Stimulated activated CD4-positive, alpha-beta T cell treated with anti-CD3 and anti-CD28 coated beads, Interleukin-15, amount 100 ng/mL, for 1 hour (primary cell): ENCODE measurements at places on chromosomes 16 and 17.

- DNase-seq = no peak
These were observed 83.8 kb upstream of the GRIN2A start for GRCh38 chr16:10265770-10266615.

GRCh38 chr17:63832014-63832413 lies 4.6 kb upstream of the FTSJ3 start:
- DNase-seq = no peak

GRCh38 chr16:81076566-81077075 lies 417 bp downstream of the C16orf46 start:
- peak; percentile 89 for DNase-seq

DNA sequence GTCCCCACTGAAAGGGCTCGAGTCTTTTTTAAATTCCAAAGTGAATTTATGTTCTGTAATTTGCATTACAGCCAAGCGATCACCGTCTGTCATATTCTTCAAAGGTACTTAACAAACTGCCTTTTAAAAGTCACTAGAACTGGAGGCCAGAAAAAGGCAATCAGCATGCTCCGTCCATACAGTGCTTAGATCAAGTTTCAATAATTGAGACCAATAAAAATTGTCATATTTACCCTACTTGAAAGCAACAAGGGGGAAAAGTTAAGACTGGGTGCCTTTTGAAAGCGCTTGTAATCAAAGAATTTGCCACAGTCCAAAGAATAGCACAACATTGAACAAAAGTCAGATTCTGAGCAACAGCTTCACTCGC lies 9.0 kb upstream of the ZFHX3 start:
- no peak for DNase-seq

- no peak for DNase-seq
These were observed 175.8 kb upstream of the MAF start for GRCh38 chr16:79776243-79776847.

GRCh38 chr16:81466356-81466980 lies 21.9 kb downstream of the CMIP start:
- DNase-seq = no peak

- no peak for DNase-seq
These were observed 53.9 kb downstream of the NQO1 start for GRCh38 chr16:69672315-69672997.

- peak; percentile 72 for DNase-seq
These were observed 3.9 kb downstream of the ITGA2B start for GRCh38 chr17:44385287-44386181.

DNA sequence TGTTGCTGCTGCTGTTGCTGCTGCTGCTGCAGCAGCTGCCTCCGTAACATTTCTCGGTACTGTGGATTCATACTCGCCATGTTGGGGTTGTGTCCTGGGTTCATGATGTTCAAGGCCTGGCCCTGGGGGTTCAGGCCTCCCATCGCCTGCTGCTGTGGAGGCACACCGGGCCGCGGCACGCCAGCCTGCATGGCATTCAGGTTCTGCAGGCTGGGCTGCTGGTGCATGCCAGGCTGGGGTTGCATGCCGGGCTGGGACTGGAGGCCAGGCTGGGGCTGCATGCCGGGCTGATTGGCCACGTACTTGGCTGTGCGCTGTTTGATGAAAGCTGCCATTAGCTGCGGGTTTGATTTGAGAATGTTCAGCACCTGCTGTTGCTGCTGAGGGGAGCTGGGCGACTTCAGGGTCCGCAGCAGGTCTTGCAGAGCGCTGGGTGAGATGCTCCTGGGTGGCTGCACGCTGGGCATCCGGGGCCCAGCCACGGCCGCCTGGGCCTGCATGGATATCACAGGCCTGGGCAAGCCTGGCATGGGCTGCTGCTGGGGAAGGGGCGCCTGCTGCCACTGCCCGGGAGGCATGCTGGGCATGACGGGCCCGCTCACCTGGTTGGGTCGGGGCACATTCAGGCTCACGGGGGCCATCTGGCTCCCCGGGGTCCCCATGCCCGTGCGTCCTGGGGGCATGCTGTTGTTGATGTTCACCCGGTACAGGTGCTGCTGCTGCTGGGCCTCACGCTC lies 11.3 kb upstream of the TRAP1 start:
- no peak for DNase-seq

GRCh38 chr16:50863644-50864144 lies 121.8 kb downstream of the CYLD start:
- no peak for DNase-seq

GRCh38 chr16:65222049-65222448 lies 100.2 kb upstream of the CDH11 start:
- DNase-seq = no peak

- no peak for DNase-seq
These were observed 14.7 kb upstream of the JPH3 start for GRCh38 chr16:87587636-87588035.

DNA sequence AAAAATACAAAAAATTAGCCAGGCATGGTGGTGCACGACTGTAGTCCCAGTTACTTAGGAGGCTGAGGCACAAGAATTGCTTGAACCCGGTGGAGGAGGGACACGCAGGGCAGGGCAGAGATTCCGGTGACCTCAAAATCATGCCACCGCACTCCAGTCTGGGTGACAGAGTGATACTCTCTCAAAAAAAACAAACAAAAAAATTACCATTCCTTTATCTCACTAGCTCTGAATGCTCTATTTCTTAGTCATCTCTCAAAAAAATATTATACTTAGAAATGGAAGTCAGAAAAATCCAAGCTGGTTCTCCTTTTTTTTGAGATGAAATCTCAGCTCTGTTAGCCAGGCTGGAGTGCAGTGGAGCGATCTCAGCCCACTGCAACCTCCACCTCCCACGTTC lies 40.8 kb downstream of the SPOP start:
- no peak for DNase-seq

- no peak for DNase-seq
These were observed 7.3 kb upstream of the SMIM5 start for GRCh38 chr17:75625813-75626486.

DNA sequence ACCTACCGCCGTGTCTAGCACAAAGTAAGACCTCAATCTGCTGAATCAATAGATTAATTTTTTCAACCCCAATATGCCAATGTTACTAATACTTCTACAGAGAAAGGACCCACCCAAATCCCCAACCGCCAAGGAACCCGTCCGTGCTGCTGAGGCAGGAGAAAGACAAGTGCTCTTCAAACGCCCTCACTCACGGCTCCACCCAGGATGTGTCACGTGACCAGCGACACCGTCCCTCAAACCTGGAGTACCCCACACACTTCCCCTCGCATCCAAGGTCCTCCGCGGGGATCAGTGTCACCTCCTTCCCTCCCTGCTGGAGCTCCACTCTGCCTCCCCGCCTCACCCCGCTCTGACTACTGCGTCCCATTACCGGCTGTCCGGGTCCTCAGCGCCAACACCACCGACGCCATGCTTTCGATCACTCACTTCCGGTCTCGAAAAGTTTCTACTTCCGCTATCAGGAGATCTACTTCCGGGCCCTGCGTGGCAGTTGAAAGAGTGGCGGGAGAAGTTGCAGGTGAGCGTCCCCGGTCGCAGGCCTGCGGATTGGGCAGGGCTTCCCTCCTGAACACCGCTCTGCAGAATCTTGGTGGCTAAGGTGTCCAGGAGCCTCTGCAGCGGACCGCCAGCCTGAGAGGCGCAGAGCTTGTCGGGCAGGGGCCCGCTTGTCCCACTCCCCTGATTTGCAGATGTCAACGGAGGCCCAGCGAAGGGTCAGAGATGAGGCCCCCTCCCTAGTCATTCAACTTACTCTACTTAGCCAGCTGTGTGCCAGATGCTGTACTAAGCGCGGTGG lies at the start of the genes EME1 and MRPL27:
Gene EME1 (plus strand): TSS at position 472 of the 799 bp plus-strand sequence. CDS start 1,980 bp downstream, outside the sequence.
Gene MRPL27 (minus strand): TSS at position 427 of the 799 bp plus-strand sequence. CDS start 14 bp downstream, at position 413.
- DNase-seq = peak; percentile 67

- DNase-seq = no peak
These were observed 127.4 kb downstream of the IRF8 start for GRCh38 chr16:86026171-86026910.

DNA sequence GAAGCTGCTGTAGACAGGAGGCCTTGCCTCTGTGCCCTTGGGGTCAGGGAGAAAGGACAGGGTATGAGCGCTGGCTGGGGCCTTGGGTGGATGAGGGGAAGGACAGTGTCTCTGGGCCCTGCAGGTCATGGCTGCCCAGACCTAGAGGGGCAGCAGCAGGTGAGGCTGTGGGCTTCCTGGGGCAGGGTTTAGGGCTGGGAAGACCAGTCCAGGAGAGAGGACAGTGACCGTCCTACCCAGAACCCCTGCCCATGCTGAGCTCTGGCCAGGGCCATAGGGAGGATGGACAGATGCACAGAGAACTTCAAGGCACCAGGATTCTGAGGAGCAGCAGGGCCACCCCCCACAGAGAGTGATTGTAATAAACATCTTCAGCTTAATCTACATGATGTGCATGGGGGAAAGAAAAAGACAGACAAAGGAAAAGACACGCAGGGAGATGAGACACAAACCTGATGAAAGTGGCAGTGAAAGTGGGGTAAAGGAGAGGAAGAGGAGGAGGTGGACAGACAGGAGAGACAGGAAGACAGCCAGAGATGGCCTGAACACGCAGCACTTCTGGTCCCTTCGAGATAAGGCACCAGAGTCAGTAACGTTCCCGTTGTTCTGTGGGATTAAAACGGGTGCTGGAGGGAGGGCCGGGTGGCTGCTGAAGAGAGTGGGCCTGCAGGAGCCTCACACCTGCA lies 17.5 kb downstream of the FLOT2 start:
- no peak for DNase-seq

GRCh38 chr16:56425439-56425832 lies at the start of gene AMFR:
Gene AMFR (minus strand): TSS chr16:56425545. CDS start chr16:56425327, 218 bp downstream.
- peak; percentile 56 for DNase-seq

DNA sequence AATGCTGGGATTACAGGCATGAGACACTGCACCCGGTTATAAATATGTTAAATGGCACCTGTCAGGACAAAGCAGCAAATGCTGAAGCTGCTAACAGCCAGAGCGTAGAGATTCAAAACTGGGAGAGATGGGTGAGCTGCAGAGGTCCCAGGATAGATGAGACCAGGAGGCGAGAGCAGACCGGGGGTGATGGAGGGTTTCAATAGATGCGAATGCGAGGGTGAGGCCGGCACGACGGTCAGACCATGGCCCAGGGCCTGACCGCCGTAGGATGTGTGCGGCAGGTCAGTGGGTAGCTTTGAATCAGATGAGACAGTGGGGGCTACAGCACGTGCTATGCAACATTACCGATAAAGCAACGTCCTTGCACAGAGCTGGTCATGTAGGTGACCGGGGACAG lies 14.3 kb downstream of the CCDC40 start:
- no peak for DNase-seq

DNA sequence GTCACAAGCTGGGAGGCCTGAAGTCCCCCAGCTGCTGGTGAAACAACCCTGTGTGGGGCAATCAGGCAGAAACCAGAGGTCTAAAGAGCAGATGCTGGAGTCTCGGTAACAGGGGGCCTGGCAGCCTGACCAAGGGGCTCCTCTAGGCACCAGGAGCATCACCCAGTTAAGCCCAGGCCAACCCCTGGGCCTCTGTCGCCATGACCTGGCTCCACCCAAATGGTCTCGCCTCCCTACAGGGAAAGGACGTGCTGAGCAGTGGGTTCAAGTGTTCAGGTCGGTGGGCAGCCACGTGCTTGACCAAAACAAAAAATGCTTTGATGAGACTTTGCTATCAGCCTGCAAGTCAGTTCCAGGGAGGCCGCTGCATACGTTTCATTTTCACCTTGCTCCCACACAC lies 240.3 kb downstream of the ZNF423 start:
- DNase-seq = no peak

GRCh38 chr17:1789936-1790335 lies 28.1 kb downstream of the SERPINF1 start:
- DNase-seq = no peak

DNA sequence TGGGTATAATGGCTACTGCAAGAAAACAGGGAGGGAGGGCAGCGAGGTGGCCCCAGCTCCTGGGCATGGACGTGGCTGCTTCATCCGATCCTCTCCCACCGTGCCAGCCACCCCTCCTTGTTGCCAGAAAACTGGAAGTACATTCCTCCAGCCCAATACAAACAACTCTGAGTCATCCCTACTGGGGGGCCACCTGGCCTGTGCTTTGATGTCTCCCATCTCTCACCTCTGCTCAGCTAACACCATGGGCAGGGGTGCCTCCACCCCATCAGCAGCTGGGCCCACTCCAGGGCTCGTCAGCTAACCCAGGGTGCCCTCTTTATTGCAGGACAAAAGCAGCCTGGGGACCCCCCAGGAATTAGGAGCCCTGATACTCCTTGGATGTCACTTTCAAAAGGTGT lies 2.0 kb downstream of the RHBDF2 start:
- DNase-seq = no peak

GRCh38 chr17:77613218-77613617 lies 345.3 kb upstream of the TNRC6C start:
- no peak for DNase-seq

DNA sequence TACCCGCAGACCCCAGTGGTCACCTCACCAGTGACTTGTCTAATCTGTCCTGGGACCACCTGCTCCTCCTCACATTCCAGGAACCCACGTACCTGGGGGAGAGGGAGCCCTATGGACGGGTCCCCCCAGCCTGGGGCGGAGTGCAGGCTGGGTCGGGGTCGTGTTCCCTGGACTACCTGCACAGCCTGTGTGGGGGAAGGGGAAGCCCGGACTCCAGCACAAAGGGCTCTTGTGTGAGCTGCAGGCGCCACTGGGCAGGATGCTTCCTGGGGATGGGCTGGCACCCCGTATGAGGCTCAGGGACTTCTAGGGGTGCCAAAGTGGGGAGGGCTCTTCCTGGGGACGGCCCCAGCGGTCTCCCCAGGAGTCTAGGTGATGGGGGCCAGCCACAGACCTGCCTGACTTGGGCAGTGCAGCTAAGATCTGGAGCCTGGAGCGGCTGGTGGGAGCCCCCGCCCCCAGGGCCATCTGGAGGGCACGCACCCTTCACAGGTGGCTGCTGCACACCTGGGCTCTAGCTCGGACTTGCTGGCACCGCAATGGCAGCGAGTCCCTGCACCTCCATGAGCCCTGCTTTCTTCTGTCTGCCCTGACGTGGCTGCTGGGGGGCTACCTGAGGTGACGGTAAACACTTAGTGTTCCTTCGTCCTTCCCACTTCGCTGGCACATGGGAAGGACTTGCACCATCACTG lies 7.5 kb downstream of the VASN start:
- DNase-seq = no peak

DNA sequence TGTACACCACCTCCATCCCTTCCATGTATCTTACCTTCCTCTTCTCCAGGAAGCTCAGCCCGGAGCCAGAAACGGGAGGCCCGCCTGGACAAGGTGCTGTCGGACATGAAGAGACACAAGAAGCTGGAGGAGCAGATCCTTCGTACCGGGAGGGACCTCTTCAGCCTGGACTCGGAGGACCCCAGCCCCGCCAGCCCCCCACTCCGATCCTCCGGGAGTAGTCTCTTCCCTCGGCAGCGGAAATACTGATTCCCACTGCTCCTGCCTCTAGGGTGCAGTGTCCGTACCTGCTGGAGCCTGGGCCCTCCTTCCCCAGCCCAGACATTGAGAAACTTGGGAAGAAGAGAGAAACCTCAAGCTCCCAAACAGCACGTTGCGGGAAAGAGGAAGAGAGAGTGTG lies 756 bp upstream of the MVP start:
- DNase-seq = no peak

DNA sequence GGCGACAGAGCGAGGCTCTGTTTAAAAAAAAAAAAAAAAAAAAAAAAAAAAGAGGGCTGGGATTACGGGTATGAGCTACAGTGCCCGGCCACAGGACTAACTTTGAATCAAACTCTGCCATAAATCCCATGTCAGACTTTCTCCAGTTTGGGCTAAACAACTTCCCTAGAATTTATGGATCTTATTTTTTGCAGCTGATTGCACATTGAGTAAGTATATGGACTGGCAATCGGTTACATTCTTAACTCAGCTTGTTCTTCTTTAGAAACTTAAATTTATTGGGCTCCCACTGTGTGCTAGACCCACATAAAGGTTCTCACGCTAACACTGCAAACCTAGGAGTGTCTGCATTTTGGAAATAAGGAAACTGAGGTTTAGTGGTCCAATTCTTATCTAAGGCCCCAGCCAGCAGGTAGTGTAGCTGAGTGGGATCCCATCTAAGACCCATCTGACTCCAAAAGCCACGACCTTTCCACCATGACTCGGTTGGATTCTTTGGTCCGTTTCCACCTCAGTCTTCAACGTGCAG lies 718 bp upstream of the CBFB start:
- no peak for DNase-seq
